ENCODE measurements at places on chromosomes 4 and X. TPM values are rescaled to one million over a fixed set of nuclear protein-coding genes. Genes with fewer than 3 reads are reported as not detected.

GRCh38 chr4:84968925-84969324 lies 2.4 kb upstream of the WDFY3 start:
- no peak for DNase-seq

- no peak for DNase-seq
Measured at GRCh38 chr4:129603241-129603931, 507.4 kb downstream of the C4orf33 start.

The BMPR1B gene
- 0.03 TPM for total RNA-seq

DNA sequence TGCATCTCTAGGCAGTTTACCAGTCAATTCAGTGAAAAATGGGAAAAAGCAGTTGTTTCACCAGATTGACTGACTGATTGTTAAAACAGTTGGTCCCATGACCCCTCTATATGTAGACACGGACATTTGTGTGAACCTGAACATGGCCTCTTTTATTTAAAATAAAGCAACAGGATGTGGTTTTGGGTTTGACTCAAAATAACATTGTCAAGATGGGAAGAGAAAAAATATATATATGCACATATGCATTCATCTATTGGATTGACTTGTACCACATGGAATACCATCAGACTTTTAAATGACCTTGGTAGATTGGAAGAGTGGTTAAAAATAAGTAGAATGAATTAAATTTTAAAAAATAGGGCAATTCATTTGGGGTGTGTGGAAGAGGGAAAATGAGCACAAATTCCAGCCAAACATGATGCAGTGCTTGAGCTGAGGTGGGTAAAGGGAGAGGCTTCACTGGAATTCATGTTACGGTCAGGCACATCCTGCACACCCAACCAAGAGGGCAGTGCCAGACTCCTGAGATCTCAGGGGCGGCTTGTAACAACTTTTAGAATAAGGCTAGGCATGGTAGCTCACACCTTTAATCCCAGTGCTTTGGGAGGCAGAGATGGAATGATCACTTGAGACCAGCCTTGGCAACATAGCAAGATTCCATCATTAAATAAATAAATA lies 560.7 kb upstream of the TENM3 start:
- no peak for DNase-seq

GRCh38 chr4:87933337-87933736 lies 42.2 kb upstream of the SPP1 start:
- DNase-seq = no peak

DNA sequence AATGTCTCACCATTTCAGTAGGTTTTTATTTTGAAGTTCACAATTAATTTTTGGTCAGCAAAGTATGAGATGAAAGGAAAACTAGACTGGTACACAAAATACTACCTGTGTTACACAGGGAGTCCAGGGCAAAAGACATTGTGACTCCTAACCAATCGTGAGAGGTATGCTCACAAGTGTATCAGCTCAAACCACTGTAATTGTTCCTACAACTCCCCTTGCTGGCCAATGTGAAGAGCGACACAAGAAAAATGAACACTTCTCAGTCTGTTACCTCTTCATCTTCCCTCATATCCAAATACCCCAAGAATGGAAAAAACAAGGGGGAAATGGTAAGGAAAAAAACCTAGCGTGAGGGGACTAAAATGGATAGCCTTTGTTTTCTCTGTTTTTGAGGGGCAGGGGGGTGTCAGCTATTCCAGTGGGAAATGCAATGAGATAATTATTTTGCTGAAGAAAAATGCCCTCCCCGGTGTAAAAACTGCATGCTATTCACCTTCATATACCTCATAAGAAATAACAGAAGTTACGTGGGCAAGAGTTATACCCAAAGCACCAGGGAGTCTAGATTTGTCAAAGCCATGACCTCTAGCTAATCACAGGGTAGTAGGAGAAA lies 30.6 kb upstream of the NSUN7 start:
- peak; percentile 85 for DNase-seq

- no peak for DNase-seq
Measured at GRCh38 chr4:7705062-7705461, 234.6 kb downstream of the AFAP1 start.

The NAA10 gene
- total RNA-seq = 321 TPM

GRCh38 chrX:63934791-63935190 lies 149.8 kb upstream of the ARHGEF9 start:
- DNase-seq = no peak

DNA sequence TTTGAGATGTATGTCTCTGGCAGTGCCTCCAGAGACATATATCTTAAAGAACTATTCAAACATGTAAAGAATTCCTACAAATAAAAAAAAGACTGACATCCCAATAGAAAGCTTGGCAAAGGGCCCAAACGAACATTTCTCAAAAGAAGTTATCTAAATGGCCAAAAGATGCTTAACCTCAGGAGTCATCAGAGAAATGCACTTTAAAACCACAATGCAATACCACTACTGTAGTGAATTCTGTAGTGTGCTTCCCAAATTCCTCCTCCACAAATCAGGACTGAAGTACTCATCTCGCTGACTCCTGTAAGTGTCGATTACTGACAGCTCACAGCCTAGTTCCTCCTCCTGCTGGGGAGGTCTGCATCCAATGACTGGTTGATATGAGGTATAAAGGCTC lies 129.0 kb upstream of the MAMLD1 start:
- no peak for DNase-seq
